ENCODE measurements at places on chromosomes 1 and 21.

DNA sequence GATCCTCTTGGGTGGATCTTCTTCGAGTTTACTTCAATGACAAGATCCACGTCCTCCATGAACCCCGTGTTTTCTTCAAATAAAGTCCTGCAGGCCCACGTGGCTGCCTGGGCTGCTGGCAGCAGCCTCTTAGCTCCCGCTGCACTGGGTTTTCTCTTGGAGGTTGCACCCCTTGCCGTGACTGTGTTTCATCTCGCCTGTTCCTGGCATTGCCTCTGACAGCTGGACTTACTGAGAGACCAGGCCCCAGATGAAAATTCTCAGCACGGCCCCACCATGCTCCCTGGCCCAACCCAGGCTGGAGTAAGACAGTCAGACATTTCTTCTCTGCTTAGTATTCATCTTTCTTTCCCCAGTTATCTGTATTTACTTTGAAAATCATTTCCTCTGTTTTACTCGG lies 274.8 kb upstream of the RUNX1 start:
- no peak for DNase-seq

- DNase-seq, result no peak
These were observed 17.6 kb downstream of the MTFR1L start for GRCh38 chr1:25837262-25837875.

DNA sequence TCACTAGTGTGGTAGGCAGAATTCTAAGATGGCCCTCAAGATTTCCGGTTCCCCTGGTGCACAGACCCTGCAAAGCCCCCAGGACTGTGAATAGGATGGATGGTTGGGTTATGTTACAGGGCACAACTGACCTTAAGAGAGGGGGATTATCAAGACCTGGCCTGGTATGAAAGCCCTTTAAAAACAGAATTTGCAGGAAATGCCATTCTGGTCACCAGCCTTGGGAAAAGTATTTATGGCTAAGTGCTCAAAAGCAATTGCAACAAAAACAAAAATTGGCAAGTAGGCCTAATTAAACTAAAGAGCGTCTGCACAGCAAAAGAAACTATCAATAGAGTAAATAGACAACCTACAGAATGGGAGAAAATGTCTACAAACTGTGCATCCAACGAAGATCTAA lies 144.7 kb upstream of the EDN2 start:
- no peak for DNase-seq

DNA sequence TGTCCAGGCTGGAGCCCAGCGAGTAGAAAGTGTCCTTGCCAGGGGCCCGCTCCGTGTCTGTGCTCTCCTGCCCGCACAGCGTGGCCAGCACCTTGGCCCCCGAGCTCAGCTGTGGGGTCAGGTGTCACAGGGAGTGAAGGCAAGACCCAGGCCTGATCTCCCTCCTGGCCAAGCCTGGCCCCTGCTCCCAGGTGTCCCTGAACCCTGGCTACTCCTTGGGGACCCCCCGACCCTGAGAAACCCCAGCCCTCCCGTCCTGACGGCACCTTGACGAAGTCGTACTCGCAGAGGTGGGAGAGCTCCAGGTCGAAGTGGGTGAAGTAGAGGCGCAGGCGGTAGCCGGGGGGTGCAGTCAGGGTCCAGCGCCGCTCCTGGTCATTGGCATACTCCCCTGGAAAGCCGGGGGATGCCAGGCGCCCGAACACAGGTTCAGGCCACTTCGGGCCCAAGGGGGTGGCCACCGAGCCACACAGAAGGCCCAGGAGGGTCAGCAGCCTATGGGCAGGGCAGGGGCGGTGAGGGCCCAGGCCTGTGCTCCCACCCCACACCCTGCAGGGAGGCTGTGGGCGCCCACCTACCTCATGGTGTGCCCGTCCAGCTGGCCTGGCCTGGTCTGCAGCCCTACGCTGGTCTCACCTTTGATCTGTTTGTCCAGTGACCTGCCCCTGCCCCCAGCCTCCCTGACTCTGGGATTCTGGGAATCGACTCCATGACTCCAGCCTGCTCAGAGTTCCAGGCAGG lies at the start of gene MASP2:
TSS of gene MASP2 (minus strand) at position 615 of the 741 bp plus-strand sequence. CDS start at position 583, 32 bp downstream.
- DNase-seq, result no peak

DNA sequence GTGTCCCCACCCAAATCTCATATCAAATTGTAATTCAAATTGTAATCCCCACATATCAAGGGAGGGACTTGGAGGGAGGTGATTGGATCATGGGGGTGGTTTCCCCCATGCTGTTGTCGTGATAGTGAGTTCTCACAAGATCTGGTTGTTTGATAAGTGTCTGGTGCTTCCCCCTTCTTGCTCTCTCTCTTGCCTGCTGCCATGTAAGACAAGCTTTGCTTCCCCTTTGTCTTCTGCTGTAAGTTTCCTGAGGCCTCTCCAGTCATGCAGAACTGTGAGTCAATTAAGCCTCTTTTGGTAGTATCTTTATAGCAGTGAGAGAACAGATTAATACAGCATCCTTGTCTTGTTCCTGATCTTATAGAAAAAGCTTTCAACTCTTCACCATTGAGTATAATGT lies 6.5 kb upstream of the LRRC39 start:
- no peak for DNase-seq

- no peak for DNase-seq
These were observed 576 bp downstream of the ZFP69 start for GRCh38 chr1:40477678-40478053.

DNA sequence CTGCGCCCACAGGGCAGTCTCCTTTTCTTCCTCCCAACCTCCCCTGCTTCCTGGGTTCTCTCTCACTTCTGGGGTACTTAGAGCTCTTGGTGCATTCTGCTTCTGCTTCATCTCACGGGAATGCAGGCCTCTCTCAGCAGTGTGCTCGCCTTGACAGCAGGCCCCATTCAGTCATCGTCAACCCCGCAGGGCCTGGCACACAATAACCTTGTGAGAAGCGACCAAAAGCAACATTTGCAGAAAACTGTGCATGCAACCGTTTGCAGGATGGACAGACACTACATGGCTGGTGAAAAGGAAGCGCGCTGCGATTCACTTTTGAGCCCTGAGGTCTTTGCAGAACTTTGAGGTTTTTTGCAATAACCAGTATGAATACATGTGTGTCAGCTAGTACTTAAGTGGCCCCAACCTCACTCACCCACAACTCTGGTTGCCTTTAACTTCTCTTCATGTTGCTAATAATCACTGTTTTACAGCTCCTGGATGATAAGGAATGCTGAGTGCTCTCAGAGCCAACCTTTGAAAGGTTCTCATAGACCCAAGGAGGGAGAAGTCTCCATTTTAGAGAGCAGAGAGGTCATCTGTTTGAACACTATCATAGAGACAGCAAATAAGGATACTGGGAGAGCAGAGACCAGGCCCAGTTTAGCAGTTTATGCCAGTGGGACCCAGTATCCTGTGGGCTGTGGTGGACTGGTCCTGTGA lies 2.5 kb upstream of the CD160 start:
- DNase-seq, result no peak

- peak; percentile 49 for DNase-seq
These were observed 483 bp downstream of the UBQLN4 start for GRCh38 chr1:156052862-156053767.

DNA sequence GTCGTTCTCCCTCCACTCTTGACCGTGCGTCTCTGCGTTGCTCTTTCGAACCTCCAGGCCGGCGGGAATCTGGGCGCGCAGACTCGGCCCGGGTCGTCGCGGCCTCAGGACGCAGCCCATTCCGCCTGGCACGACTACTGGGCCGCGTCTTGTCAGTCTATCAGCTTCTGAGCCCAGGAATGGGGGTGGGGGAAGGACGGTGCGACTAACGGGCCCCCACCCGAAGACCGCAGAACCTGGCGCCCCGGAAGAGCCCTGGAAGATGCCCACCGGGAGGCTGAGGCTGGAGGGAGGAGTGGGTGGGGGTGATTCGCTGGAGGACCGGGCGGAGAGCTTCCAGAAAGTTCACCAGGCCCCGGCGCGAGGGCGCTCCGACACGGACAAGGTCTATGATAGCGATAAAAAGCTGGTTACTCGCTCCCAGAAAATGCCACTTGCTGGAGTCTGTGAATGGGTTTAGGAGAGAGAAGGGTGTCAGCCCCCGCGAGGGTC lies 1.7 kb upstream of the DMRTA2 start:
- no peak for DNase-seq

DNA sequence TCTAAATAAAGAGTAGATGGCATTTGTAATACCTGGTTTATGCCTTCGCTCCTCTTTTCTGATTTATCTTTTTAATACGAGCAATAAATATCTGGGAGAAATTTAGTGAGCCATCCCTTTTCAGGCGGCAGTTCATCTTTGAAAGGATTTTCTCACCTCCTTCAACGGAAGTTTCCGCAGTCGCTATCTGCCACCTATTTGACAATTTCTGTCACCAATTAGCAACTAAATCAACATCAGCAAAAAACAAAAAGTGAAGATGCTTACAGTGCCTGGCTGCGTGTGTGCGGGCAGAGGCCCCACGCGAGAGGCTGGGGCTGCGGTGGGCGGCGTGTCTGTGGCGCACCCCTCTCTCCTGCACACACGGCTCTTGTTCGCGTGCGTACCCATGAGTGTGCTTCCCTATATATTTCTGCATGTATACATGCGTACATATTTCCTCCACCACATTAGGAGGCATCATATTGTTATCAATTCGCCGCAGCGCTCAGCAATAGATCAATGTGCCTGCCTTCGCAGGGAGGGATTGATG lies 117.3 kb upstream of the BARHL2 start:
- DNase-seq, result no peak

DNA sequence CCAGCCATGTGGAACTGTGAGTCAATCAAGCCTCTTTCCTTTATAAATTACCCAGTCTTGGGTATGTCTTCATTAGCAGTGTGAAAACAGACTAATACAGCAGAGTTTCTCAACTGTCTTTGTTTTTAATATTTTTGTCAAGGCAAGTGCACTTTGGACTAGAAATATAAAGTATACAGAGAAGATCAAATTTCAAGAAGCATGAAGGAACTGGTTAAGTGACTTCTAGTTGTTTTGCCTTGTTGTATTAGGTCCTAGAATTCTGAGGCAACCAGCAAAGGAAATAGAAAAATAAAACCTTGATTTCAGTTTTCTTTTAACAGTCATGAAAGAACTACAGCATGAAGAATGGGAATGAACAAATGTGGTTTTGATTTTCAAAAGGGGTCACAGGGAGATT lies 131.1 kb upstream of the PTGFR start:
- no peak for DNase-seq

GRCh38 chr1:112937070-112937469 lies 18.9 kb downstream of the SLC16A1 start:
- DNase-seq, result no peak

- DNase-seq, result no peak
These were observed 69.3 kb upstream of the LRRN2 start for GRCh38 chr1:204754821-204755220.

GRCh38 chr1:154571964-154572288 lies 4.3 kb downstream of the CHRNB2 start:
- DNase-seq, result no peak

DNA sequence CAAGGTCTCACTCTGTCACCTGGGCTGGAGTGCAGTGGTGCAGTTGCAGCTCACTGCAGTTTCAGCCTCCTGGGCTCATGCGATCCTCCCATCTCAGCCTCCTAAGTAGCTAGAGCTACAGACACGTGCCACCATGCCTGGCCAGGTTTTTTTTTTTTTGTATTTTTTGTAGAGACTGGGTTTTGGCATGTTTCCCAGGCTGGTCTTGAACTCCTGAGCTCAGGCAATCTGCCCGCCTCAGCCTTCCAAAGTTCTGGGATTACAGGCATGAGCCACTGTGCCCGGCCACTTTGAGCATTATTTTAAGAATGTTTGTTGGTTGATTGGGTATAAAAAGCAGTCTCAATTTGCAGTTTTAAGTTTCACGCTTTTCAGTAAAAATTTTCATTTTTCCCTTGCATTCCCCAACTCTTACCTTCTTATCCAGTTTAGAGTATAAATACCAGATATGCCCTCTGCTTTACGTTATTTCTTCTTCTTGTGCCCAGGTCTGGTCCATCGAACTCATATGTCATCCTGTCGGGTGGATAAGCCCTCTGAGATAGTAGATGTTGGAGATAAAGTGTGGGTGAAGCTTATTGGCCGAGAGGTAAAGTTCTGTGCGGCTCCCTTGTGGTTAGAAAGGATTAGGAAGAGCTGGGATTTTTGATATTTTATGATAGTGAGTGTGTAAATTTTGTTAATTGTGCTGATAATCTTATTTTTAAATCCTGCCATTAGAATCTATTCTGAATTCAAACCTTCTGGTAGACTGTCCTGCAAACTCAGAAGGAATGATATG lies 36.0 kb downstream of the FABP3 start:
- DNase-seq, result no peak

- no peak for DNase-seq
These were observed 12.8 kb upstream of the KIF21B start for GRCh38 chr1:201036188-201036842.

DNA sequence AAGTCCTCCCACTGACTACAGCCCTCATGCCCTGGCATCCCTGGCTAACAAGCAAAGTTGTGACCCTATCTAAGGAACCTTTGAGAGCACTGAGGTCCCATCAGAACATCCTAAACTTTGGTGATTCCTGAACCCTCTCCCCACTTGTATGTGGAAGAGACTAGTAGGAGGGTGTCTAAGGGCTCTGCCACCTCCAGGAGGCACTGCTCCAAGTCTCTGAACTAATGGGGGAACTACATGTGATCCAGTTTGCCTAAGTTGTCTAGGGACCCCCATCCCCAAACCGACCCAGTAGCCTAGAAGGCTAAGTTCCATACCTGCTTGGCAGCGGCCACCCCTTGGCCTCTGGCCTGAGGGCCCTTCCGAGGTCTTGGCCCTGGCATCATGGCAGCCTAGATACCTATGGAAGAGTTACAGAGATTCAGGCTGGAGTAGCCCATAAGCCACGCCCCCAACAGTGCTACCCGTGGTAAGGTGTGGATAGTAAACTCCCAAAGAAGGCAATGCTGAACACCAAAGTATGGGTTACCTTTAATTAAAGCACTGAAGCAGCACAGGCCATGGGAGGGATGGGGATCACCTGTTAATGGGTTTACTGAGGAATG lies 1.7 kb downstream of the CC2D1B start:
- no peak for DNase-seq

DNA sequence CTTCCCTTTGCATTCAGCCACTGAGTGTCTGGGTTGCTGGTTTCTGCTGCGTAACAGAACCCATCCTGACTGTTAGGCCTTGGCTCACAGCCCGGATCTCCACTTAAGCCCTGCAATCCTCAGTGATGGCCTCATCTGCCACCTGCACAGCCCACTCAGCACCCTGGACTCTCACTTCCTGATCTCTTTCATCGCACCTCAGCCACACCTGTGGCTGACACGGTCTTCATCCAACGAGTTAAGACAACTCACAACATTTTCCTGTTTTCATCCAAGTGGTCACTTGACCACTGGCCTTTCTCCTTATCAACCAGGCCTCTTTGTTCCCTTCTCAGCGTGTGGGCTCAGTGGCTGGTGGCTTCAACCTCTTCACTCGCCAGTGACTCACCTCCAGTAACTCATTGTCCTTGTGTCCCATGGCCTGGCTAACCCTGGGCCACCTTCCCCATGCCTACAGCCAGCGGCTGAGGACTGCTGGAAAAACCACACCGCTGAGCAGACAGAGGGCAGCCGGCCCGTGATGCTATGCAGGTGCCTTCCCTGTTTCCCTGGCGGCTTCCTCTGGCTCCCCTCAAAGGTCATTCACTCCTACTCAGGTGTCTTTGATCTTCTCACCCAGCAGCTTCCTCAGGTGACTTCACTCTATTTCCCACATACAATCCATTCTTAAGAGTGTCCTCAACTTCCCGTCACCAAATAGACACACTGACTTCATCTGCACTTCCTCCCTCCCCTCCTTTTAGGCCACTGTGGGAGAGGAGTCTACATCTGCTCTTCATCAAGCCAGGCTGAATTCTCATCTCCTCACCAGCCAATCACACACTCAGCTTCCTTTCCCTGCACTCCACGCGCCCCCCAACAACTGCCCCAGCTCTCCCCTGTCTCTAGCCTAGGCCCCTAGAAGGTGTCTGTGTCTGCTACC lies 19.9 kb upstream of the EDN2 start:
- no peak for DNase-seq

GRCh38 chr1:221172841-221173240 lies 293.6 kb downstream of the HLX start:
- DNase-seq, result no peak

Measured in activated CD4-positive, CD25-positive, alpha-beta regulatory T cell (primary cell).